CD8-positive, alpha-beta memory T cell (primary cell): ENCODE measurements at places on chromosomes 6 and 20. TPM values are rescaled to one million over a fixed set of nuclear protein-coding genes. Genes with fewer than 3 reads are reported as not detected.

- no peaks in the 10 kb centered on the region for H3K36me3 ChIP-seq
- H3K4me1 ChIP-seq: peaks cover 28% of the 10 kb centered on the region
- peak overlapping the region; percentile 58 for H3K4me3 ChIP-seq
- peaks cover 11% of the 10 kb centered on the region for H3K27me3 ChIP-seq
Observed at GRCh38 chr6:29976588-29977424, 34.5 kb downstream of the HLA-A start.

ZBTB46 gene
- total RNA-seq: 0.31 TPM

DNA sequence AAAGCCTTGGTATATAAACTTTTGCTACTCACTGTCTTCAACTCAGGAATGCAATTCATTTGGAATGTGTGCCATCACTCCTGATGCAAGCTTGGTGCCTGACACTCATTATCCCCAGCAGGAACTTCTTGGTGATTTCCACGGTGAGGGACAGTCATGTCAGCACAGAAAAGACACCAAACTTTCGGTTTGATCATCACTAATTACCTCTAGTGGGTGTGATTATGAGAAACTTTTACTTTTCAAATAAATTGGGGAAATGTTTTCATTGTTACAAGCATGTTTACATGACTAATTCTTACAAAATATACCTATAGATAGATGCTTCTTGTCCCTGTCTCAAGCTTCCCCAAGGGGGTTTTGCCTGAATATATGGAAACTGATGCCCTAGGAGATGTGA is 40.9 kb downstream of the RPP40 start:
- H3K36me3 ChIP-seq: no peaks in the 10 kb centered on the region
- DNase-seq: no peak
- no peak overlapping the region for H3K4me3 ChIP-seq
- H3K27me3 ChIP-seq: no peaks in the 10 kb centered on the region
- no peak overlapping the region for H3K27ac ChIP-seq

PTCHD4 gene
- total RNA-seq: not detected

LPA gene
- total RNA-seq: not detected

DNA sequence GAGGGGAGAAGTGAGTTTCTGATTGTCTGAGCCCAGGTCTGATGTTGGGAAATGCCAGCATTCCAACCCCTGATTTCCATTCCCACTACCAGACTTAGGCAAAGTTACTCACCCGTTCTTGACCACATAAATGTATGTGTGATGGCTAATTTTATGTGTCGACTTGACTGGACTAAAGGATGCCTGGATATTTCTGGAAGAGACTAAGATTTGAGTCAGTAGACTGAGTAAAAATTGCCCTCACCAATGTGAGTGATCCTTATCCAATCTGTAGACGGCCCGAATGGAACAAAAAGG is 95.8 kb upstream of the TAB2 start:
- DNase-seq: no peak
- H3K27ac ChIP-seq: no peak overlapping the region
- no peaks in the 10 kb centered on the region for H3K36me3 ChIP-seq
- H3K27me3 ChIP-seq: no peaks in the 10 kb centered on the region
- peaks cover 7% of the 10 kb centered on the region for H3K4me1 ChIP-seq

DNA sequence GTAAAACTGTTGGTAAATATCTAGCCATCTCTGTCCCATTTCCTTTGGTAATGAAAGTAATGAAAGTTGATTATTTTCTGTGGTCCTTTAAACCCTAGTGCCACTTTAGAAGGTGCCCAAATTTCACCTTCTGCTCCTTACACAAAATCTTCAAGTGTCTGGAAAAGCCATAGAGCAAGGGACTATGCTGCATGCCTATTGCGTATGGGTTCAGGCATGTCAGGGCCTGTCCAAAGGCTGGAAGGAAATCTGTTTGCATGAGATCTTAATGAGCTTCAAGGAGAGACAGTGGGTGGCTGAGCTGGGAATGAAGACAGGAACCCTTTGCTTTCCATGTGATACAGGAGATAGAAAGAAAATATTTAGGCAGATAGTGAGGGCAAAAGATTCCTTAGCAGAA is 66.6 kb upstream of the CCN6 start:
- DNase-seq: no peak
- H3K36me3 ChIP-seq: no peaks in the 10 kb centered on the region
- H3K27ac ChIP-seq: no peak overlapping the region
- peaks cover 91% of the 10 kb centered on the region for H3K4me1 ChIP-seq
- H3K4me3 ChIP-seq: no peak overlapping the region
- no peaks in the 10 kb centered on the region for H3K27me3 ChIP-seq

- no peak for DNase-seq
- no peaks in the 10 kb centered on the region for H3K4me1 ChIP-seq
Observed at GRCh38 chr6:131733376-131734016, 22.7 kb upstream of the CTAGE9 start.

DNA sequence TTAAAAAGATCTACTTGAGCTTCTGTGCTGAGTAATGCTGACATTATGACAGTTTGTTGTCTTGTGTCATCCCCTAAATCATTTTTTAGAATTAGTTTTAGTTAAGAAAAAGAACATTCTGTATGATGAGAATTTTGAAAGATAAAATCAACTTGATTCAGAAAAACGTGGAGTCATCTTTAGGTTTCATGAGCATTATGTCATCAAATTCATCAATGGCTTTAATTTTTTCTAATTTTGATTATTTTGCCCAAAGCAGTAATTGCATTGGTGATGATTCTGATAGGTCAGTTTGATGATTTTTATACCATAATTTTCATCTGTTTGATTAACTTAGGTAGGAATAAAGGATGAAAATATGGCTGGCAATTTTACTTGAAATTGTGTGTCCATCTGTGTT is 26.6 kb upstream of the ADGRF4 start:
- no peaks in the 10 kb centered on the region for H3K36me3 ChIP-seq
- H3K27ac ChIP-seq: no peak overlapping the region
- no peak overlapping the region for H3K4me3 ChIP-seq
- DNase-seq: no peak

GRCh38 chr20:46438156-46438750 is 31.8 kb upstream of the ELMO2 start:
- no peaks in the 10 kb centered on the region for H3K4me1 ChIP-seq
- H3K4me3 ChIP-seq: no peak overlapping the region
- H3K27ac ChIP-seq: no peak overlapping the region
- H3K27me3 ChIP-seq: no peaks in the 10 kb centered on the region
- peak; percentile 13 for DNase-seq
- no peaks in the 10 kb centered on the region for H3K36me3 ChIP-seq

- H3K27ac ChIP-seq: no peak overlapping the region
- no peaks in the 10 kb centered on the region for H3K36me3 ChIP-seq
- DNase-seq: peak; percentile 66
- H3K4me1 ChIP-seq: no peaks in the 10 kb centered on the region
- no peak overlapping the region for H3K4me3 ChIP-seq
Observed at GRCh38 chr20:32091888-32092346, 17.6 kb upstream of the TM9SF4 start.

CAGE1 gene
- 0.18 TPM for total RNA-seq

UNC93A gene
- not detected for total RNA-seq

- H3K27me3 ChIP-seq: no peaks in the 10 kb centered on the region
- H3K4me3 ChIP-seq: no peak overlapping the region
- no peaks in the 10 kb centered on the region for H3K36me3 ChIP-seq
- no peaks in the 10 kb centered on the region for H3K4me1 ChIP-seq
Observed at GRCh38 chr6:143692696-143693095, 14.9 kb downstream of the PHACTR2 start.

- no peak overlapping the region for H3K27ac ChIP-seq
- no peaks in the 10 kb centered on the region for H3K36me3 ChIP-seq
- no peaks in the 10 kb centered on the region for H3K27me3 ChIP-seq
- no peak overlapping the region for H3K4me3 ChIP-seq
Observed at GRCh38 chr6:124066269-124066668, 262.6 kb downstream of the NKAIN2 start.

GRCh38 chr6:2829253-2829652 is 12.4 kb downstream of the SERPINB1 start:
- H3K36me3 ChIP-seq: peaks cover 11% of the 10 kb centered on the region
- no peak overlapping the region for H3K27ac ChIP-seq
- H3K4me3 ChIP-seq: no peak overlapping the region
- H3K4me1 ChIP-seq: no peaks in the 10 kb centered on the region
- no peak for DNase-seq
